T-helper 1 cell (primary cell): ENCODE measurements at places on chromosomes 5 and 9.

- DNase-seq, result no peak
These were observed 135.6 kb upstream of the PPP1R26 start for GRCh38 chr9:135343837-135344522.

DNA sequence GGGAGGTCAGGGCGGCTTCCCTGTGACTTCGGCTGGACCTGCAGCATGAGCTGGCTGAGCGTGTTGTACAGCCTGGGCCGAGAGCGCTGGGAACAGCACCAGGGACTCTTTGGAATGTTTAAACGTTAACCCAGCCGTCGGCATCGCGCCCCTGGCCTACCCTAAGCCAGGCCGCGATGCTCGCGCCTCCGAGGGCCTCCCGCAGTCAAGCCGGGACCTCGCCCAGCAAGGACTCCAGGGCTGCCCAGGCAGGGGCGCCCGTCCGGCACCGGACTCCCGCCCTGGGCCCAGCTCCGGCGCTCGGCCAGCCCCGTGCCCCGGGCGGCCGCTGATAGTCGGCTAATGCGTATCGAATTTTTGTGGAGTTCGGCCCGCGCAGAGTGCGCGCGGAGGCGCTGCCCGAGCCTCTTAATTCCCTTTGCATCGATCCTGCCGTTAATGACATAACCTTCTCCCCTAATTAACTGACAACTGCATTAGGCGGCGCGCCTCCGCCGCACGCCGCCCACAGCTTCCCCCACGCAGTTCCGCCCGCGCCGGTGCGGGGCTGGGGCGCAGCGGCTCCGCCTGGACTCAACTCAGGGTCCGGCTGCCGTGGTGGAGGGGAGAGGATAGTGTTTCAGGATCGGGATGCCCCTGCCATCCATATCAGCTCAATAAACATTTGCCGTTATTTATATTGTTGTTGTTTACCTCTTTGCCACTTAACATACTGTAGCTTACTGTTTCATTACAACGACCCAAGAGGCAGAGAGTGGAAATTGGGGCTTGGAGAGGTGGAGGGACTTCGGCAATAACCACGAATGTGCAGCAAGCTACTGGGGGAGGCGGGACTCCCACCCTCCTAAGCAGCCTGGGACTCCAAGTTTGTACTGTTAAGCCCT, 28.8 kb upstream of the CDC23 start:
- DNase-seq, result peak; percentile 13

DNA sequence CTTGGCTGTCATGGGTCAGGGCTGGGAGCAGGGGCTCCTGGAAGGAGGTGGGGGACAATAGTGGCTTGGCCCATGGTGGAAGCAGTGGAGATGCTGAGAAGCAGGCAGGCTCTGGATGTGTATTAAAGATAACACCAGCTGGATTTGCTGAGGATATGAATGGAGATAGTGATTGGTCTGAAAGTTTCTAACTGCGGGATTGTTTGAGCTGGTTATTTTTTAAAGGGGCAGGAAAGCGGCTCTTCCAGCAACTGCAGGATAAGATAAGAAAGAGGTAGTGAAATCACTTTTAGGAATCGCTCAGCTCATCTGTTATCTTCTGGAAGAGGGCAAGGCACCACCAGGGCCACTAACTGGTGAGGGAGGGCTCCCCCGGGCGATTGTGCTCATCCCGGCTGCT, 125.5 kb downstream of the TENT4A start:
- no peak for DNase-seq

GRCh38 chr9:132487980-132488535, 78.0 kb downstream of the CFAP77 start:
- no peak for DNase-seq

DNA sequence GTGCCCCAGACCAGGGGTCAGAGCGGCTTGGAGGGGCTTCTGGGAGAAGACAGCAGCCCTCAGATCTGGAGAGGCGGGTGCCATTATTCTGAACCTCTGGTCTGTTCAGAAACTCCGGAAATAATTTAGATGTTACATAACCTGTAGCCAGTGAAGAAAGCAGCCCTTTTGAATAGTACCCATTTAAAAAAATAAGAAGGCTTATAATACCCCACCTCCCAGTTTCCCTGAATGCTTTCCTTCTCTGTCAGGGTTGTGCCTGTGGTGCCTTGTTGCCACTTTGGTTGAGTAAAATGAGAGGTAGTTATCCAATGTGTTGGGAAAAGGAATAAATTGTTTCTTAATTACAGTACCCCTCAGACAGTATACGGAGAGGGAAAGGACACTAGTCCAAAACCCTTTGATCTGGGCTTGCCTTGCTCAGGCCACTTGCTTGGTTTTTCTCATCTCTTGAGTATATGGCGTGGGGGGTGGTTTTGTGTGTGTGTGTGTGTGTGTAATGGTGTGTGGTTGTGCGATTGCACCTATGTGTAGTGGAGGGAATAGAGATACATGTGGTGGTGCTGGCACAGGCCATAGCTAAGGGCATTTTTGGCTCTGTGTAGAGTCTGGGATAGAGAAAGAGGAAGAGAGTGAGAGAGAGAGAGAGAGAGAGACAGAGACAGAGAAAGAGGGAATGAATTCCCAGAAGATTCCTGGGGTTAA, 59.1 kb upstream of the TLR4 start:
- DNase-seq, result no peak

GRCh38 chr5:170614720-170615119, 110.9 kb downstream of the KCNIP1 start:
- DNase-seq, result no peak

- DNase-seq, result no peak
These were observed 385.7 kb upstream of the CYLC2 start for GRCh38 chr9:102609461-102609860.

GRCh38 chr5:173919443-173919842, 31.3 kb downstream of the CPEB4 start:
- no peak for DNase-seq

DNA sequence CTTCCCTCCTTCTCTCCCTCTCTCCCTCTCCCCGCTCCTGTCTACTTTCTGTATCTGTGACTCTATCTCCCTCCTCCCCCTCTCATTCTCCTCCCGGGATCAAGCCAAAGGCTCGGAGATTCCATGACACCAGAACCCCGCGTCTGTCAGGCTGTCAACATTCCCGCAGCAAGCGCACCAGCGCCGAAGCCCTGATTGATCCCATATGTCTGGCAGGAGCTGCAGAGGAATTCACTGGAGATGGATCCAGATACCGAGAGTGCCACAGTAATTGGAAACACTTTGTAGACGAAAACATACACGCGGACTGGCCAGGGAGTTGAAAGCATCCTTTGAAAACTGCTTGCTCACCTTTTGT, 300 bp upstream of the SVEP1 start:
- DNase-seq, result no peak

DNA sequence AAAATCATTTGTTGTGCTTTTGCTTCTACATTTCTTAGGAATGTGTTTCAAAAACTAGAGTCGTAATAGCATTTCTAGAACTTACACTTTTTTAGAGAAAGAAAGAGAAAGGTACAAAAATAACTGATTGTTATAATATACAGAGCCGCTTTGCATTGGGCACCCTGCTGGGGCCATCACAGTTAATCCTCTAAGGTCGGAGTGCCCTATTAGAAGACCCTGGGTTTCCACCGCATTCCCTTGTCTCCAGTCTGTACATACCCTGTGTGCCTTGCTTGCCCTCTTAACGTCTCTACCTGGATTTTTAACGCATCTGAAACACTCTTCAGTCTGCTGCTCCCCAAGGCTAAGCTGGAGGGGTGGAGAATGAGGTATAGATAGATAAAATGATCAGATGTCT, 1.3 kb downstream of the MARVELD2 start:
- DNase-seq, result no peak

GRCh38 chr5:170306381-170306831, 8.8 kb upstream of the LCP2 start:
- DNase-seq, result no peak

- DNase-seq, result no peak
These were observed 94.8 kb downstream of the PPIC start for GRCh38 chr5:122941737-122942136.

- DNase-seq, result no peak
These were observed 16.1 kb upstream of the MARCHF3 start for GRCh38 chr5:127046343-127047072.

DNA sequence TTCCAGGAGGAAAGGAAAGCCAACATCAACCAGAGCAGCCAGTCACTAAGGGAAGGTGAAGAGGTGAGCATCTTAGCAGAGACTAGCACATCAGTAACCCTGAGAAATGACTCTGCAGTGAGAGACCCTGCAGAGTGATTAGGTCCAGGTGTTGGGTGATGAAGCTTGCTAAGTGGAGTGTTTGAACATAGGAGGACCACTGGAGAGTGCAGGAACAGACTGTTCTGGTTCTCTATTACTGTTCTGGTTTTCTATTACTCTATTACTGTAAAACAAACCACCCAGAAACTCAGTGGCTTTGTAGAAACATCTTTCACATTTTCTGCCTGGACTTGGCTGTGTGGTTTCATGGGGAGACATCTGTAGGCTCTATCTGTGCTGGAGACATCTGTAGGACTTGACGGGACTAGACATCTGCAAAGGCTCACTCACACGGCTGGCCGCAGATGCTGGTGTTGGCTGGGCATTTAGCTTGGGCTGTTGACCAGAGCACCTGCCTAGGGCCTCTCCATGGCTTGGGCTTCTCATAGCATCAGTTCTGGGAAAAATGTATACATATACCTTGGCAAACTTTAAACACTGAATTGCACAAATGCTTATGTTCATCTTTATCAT, 33.4 kb upstream of the SPATA31E1 start:
- DNase-seq, result no peak

DNA sequence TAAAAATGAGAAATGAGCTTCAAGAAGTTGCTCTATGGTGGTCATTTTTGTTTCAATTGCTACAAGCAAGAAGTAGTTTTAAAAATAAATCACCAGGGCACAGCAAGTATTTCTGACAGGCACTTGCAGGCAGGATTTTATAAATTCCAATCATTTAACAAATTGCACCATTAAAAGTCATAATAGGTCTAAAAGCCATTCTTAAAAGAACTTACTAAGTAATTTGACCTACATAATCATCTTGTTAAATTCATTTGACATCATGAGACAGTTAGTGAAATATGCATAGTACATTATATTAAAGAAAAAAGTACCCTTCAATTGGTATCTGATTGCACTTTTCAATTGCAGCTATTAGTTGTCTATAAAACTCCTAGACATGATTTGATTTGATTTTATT, 31.0 kb downstream of the TLX3 start:
- DNase-seq, result no peak

GRCh38 chr5:66597183-66597757, 1.1 kb downstream of the MAST4 start:
- DNase-seq, result no peak

- no peak for DNase-seq
These were observed 10.4 kb downstream of the MED27 start for GRCh38 chr9:132069046-132069898.

DNA sequence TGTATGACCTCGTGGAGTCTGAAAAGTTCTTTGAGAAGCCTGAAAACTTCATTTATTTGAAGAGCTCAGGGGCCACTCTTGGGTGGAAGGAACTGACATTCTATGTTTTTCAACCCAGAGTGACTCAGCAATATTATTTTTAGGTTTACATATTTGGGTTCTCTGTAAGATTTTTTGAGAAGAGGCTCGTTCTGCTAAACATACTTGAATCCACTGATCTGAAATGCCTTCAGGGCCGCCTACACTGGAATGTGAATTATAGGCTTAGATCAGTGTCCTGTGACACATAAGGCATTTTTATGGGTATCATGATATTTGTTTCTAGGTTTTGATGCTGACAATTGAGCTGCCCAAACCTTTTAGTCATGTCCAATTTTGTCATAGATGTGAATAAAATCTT, 86.2 kb downstream of the PSAT1 start:
- DNase-seq, result no peak

GRCh38 chr5:160438316-160439204, 16.9 kb downstream of the PTTG1 start:
- DNase-seq, result peak; percentile 78

DNA sequence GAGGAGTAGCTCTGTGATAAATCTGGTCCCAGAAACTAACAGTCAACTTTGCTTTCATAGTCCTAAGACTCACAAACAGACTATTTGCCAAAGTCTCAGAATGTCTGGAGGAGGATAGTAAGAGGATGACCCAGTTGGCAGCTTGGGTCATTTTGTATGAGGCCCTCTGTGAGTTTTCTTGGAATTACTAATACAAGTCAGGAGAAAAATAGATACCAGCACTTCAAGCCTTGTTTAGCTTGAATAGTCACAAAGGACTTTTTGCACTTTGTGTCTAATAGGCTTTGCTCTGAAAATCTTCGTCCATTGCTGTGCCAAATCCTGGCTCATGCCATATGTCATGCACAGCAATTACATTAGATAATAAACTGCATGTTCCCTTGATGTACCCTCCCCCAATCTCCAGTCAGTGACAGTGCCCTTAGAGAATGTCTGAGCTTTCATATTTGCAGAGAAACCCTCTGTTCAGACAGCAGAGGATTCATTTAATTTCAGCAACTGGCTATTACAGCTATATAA, 612.8 kb downstream of the CSNK1G3 start:
- no peak for DNase-seq
